NCI-H1930 (cell line): ENCODE measurements at places on chromosomes 5 and 9.

GRCh38 chr9:69173497-69173890, 583 bp upstream of the TJP2 start:
- DNase-seq, result no peak

DNA sequence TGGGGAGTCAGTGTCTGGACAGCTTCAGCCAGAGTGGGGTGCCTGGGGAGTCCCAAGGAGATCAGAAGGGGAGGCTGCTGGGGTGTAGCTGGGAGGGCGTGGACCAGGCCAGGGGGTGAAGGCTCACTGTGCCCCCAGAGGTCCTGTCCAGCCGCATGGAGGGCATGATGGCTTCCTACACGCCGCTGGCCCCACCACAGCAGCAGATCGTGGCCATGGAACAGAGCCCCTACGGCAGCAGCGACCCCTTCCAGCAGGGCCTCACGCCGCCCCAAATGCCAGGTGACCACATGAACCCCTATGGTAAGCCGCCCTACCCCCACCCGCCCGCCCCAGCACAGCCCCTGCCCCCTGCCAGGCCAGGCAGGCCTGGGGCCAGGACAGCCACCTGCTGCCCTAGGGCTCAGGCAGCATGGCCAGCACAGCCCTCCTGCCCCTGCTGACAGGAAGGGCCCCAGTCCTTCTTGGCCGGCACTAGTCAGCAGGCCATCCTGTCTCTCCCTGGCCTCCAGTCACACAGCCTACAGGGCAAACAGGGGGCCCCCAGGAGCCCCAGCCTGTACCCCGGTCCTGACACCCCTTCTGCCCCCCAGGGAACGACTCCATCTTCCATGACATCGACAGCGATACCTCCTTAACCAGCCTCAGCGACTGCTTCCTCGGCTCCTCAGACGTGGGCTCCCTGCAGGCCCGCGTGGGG, 82.1 kb downstream of the LMX1B start:
- no peak for DNase-seq

DNA sequence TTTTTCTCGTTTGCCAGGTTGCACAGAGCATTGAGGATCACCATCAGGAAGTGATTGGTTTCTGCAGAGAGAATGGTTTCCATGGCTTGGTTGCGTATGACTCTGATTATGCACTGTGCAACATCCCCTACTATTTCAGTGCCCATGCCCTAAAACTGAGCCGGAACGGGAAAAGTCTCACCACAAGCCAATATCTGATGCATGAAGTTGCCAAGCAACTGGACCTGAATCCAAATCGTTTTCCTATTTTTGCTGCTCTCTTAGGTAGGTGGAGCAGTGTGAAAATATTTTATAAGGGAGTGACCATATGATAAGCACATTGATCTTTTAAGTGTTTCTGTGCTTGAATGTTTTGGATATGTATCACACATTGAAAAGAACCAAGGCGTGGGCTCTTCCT, 17.7 kb upstream of the FAM120AOS start:
- no peak for DNase-seq

DNA sequence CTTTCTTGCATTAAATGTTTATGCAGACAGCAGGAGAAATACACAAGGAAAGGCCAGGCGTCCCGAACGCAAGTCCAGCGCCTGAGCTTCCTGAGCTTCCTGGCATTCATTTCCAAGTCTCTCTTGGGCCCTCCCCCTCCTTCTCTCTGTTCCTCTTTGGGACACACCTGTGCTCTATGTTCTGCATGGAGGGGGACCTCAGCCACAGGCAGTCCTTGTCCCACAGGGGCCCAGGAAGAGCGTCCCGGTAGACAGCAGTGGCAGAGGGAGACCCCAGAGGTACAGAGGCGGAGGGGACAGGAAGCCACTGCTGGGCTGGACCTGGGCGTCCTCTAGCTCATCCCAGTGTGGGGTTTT, 221.3 kb downstream of the C9orf50 start:
- no peak for DNase-seq

DNA sequence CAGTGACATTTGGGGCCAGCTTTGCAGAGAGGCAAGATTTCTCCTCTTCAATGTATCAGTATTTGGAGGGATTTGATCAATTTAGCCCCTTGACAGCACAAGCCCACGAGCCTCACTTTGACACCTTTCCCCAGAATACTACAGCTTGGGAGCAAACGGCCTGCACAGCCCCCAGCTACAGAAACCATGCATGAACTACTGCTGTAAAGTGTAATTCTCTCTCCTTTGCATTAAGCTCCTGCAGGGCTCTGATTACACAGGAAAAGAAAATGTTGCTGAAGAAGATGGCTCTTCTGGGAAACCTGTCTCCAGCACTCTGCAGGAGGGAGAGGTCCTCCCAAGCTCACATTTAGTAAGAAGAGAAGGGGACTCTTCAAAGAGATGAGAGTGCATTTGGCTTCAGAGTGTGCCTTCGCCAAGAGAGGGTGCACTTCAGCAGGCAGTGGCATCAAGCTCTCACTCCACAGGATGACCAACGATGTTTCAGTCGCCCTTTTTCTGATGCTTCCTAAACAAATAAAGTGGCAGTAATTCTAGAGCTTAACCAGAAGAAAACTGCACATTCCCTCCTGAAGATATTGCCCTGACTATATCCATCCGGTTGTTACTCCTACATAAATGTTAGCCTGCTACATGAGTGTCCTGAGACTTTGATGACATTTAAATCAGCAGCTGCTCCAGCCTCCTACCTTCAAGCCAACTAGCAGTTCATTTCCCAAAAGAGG, 272.2 kb downstream of the AUH start:
- no peak for DNase-seq

GRCh38 chr9:77429928-77430327, 218.2 kb downstream of the GNA14 start:
- DNase-seq, result no peak

DNA sequence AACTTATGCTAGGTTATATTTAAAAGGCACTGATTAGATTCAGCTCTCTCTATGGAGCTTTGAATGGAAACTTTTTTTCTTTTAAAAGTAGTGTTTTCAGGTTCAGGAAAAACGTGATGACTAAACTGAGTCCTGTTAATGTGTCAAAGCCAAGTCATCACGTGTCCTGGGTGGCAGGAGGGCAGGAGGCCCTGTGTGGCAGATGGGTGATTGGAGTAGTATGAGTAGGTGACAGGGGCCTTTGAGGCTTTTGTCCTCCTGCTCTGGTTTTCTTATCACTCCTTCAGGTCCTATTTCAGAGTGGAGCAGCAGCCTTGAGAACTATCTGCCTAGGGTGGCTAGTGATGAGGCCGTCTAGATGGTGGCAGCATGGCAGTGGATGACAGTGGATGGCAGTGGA, 17.7 kb upstream of the CARTPT start:
- DNase-seq, result no peak

DNA sequence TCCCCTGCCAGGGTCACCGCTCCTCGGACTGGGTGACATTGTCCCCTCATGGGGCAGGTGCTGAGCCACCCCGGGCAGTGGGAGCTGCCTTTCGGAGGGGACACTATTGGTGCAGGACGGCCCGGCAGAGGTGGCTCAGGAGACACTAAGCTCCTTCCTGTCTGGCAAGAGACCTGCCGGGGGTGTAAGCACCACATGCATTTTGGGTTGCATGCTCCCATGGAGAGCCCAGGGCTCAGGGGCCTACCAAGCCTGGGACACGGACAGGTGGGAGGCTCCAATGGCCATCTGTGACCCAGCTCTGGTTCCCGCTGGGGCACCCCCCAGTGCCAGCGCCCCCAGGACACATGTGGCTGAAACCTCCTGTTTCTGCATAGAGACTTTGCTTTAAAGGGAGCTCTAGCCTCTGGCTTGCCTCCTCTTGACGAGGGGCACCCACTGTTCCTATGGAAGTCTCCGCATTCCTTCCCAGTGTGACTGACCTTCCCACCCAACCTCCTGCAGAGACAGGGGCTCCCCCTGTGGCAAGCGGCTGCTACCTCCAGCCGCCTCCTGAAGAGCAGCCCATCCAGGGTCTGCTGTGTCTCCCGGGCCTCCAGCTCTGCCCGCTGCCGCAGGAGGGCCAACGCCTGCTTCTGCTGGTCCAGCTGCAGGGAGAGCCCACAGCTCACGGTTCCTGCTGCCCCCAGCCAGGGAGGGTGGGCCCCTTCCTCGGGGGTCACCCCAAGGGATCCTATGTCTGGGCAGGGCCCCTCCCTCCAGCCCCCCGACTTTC, 28.1 kb downstream of the CCDC187 start:
- no peak for DNase-seq

DNA sequence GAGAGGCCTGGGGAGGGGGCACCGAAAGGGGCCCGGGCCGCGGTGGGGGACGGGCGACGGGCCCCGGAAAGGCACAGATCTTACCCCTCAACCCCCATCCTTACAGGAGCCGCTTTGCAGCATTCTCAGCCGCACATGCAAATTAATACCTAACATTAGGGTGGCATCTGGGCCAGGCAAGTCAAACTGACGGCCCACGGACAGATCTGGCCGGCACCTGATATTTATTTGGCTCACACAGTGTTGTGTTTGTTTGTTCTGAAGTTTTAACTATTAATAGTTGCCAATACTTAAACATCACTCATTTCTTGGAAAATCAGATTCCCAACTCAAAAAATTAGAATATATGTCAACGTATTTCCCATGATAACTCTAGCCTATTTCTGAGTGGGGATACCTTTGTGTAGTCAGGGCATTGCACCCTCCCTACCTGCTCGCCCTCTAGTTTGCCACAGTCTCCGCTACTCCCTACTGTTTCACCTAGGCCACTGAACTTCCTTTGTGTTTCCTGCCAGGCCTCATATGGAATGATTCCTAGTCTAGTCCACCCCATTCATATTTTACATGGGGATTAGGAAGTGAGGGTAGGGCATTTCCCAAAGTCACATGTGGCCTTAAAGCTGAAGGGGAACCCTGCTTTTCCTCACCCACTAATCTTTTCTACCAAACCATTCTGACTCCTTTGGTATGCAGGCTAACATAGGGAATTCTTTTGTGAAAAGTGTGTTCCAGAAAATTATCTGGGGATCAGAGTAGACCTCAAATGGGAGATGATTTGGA, 71.9 kb upstream of the LARP1 start:
- DNase-seq, result no peak

DNA sequence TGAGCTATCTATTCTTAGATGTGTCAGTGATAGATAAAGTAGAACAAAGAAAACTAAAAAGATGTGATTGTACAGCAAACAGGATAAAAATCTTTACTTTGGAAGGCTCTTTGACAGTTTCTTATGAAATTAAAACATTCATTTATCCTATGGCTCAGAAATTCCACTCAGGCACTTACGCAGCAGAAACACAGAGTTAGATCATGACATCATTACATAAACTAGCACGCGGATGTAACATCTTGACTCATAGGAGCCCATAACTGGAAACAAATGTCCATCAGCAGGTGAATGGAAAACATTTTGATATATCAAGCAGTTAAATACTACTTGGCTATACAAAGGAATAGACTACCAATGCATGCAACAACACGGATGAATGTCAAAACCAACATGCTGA, 45.3 kb downstream of the ICE1 start:
- no peak for DNase-seq

DNA sequence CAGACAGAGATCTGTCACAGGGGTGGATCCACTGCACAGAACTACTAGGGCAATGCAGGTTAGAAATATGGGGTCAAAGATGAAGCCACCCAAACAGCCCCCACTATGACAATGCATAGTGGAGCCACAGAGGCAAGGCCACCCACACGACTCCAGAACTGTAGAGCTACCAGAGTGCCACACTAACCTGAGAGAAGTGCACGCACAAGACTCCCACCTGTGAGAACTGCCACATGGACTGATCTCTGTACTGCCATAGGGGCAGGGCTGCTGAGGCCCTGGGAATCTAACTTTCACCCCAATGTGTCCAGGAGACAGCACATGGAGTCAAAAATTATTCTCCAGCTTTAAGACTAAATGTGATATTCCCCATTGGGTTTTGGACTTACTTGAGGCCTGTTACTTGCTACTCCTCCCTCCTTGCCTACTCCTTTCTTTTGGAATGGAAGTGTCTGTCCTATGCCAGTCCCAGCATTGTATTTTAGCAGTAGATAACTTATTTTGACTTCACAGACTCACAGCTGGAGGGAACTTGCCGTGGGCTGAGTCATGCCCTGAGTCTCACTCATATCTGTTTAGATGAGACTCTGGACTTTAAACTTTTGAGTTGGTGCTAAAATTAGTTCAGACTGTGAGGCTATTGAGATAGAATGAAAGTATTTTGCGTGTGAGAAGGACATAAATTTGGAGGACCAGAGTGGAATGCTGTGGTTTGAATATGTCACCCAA, 853.3 kb downstream of the MAT2B start:
- no peak for DNase-seq

DNA sequence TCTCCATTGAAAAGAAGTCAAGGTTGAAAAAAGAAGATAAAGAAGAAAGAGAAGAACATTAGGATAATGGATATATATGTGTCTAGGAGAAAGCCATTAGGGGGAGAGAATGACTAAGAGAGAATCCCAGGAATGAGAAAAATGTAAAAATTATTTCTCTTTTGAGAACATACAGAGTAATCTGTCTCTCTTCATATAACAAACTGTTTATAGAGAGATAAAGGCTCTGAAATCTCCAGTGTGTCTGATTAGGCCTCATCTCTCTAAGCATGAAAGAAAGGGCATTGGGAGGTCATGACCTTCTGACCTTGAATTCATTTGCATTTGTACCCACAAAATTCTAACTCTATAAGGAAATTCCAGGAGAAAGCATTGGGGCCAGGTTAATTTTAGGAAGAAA, 3.5 kb upstream of the MPDZ start:
- no peak for DNase-seq

GRCh38 chr5:127804886-127805426, 101.8 kb downstream of the CCDC192 start:
- no peak for DNase-seq

DNA sequence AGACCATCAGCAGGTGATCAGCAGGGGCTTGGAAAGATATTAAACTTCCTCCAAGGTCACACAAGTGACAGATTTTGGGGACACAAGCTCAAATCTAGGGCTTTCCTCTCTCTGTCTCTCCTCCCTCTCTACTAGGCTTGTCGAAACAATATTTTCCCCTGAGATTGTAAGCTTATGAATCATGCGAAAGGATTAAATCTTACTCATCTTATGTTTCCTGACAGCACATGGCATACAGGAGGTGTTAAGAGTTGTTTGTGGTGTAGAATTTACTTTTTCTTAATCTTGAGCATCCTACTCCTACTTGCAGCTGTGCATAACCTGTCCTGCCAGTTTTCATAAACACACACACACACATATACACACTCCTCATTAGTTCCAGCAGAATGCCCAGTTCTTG, 186.3 kb downstream of the MARCHF11 start:
- no peak for DNase-seq

GRCh38 chr9:15142878-15143534, 164.0 kb downstream of the TTC39B start:
- peak; percentile 36 for DNase-seq

- no peak for DNase-seq
Observed at GRCh38 chr5:5838493-5838892, 416.0 kb downstream of the ICE1 start.

- DNase-seq, result no peak
Observed at GRCh38 chr5:87503004-87503403, 90.3 kb upstream of the CCNH start.

DNA sequence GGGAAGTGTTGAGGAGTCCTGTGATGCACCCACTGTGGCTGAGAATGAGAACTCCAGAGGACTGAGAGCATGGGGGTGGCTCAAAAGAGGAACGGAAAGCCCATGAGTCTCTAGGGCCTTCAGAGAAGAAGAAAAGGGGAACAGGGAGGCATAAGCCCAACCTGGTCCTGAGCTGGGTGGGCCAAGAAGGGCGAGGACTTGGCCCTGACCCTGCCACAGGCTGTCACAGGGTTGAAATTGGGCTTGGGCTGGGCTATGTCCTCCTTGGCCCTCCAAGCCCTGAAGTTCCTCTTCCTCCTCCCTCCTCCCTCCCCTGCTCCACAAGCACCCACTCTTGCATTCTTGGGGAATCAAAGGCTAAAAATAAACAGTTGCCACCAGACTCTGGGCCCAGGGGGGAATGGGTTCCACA, 49.3 kb upstream of the PPARGC1B start:
- no peak for DNase-seq

- DNase-seq, result no peak
Observed at GRCh38 chr5:113682497-113683136, 169.1 kb downstream of the YTHDC2 start.
